GM12865 (cell line): ENCODE measurements at places on chromosomes 1 and 21.
A peak's percentile ranks its signal among the peaks of the same experiment; 100 is the strongest.

GRCh38 chr1:12177999-12178441, 11.2 kb downstream of the TNFRSF1B start:
- DNase-seq: no peak

- DNase-seq: peak; percentile 97
Observed at GRCh38 chr1:32992489-32993323, 28.1 kb upstream of the RNF19B start.

GRCh38 chr1:38222891-38223290, 176.3 kb upstream of the POU3F1 start:
- no peak for DNase-seq

DNA sequence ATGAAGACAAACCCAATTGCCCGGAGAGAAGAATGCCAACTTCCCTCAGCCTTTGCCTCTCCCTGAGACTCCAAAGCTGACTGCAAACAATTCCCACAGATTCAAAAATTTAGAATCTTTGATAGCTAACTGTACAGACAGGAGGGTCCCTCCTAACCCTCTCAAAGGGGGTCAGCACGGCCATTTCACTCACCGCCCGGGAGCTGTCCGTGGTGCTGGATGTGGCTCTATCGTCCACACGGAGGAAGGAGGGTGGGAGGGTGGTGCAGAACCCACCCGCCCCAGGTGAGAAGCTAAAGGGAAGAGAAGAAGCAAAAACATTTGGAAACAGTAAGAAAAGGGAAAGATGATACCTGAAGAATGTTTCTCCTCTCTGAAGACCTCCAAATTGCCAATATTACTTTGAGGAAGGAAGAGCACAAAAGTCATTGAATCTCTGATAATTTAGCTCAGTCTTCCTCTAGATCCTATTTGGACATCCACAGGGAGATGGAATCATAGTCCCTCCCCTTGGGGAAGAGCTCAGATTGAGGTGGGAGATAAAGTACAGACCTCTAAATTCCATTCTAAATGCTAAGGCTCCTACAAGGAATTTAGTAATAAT, 45.6 kb downstream of the RHBG start:
- DNase-seq: no peak

DNA sequence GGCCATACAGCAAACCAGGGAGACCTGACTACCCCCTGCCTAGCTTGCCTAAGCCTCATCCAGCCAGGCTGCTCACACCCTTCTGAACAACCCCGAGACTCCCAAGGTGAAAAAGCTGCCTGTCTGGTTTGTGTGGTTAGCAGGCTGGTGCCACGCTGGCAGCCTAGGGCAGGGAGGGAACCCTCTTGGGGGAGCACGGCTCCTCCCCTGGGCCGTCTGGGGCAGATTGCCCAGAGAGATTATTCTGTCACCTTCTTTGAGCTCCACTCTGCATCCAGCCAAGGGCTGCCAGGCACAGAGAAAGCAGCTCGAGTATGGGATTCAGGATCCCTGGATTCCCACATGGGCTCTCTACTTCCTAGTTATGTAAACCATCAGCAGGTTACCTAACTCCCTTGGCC, 27.5 kb upstream of the TCEA3 start:
- no peak for DNase-seq

- no peak for DNase-seq
Observed at GRCh38 chr1:246629976-246630375, 63.7 kb downstream of the CNST start.

DNA sequence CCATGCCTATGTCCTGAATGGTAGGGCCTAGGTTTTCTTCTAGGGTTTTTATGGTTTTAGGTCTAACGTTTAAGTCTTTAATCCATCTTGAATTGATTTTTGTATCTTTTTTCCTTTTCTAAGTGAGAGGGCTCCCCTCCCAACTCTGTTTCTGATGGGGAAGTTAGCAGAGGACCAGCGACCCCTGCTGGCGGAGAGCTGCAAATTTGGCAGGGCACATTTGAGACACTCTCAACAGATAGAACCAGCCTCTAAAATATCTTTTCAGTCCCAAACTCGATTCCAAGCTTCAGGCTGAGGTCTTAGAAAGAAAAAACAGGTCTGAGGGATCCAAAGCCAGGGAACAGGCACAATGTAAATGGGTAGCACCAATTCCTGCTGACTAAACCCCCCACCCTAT, 32.5 kb downstream of the LRRC3 start:
- peak; percentile 49 for DNase-seq

GRCh38 chr21:45897191-45898027, 84.2 kb upstream of the COL6A1 start:
- no peak for DNase-seq

- DNase-seq: no peak
Observed at GRCh38 chr1:47276850-47277249, 37.1 kb downstream of the STIL start.

- no peak for DNase-seq
Observed at GRCh38 chr1:67390041-67390887, 39.9 kb downstream of the SERBP1 start.

DNA sequence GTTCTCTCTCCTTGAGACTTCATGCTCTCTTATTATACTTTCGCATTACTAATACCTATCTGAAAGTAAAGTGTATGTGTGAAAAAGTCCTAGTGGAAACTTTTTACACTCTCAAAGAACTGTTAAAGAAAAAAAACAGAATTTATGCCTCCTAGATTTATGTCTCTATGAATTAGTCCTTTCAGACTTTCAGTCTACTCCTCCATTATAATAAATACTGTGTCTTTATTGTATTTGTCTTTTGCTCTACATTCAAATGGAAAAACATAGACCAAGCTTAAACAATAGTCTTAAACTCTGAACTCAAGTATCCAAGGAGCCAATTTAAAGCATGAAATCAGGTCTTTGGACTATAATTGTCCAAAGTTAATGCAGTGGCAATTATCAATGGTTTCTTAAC, 1449.0 kb downstream of the PLA2G4A start:
- no peak for DNase-seq

GRCh38 chr1:6783221-6783620, 2.0 kb upstream of the CAMTA1 start:
- DNase-seq: no peak

- no peak for DNase-seq
Observed at GRCh38 chr1:118186026-118186425, 998 bp upstream of the SPAG17 start.

GRCh38 chr21:38257667-38258066, 876 bp downstream of the KCNJ15 start:
- no peak for DNase-seq

DNA sequence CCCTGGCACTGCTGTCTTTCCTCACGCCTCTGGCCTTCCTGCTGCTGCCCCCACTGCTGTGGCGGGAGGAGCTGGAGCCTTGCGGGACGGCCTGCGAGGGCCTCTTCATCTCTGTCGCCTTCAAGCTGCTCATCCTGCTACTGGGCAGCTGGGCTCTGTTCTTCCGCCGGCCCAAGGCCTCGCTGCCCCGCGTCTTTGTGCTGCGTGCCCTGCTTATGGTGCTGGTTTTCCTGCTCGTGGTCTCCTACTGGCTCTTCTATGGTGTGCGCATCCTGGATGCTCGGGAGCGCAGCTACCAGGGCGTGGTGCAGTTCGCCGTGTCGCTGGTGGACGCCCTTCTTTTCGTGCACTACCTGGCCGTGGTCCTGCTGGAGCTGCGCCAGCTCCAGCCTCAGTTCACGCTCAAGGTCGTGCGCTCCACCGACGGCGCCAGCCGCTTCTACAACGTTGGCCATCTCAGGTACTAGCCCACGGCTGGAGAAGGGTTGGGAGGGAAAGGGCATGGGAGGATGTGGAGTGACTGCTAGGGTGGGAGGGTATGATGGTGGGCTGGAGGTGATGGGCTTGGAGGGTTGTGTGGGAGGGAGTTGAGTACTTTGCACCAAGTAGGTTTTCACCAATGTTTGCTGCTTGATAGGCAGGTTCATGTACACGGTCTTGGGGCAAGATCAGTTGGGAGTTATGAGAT, 18.9 kb downstream of the VANGL2 start:
- no peak for DNase-seq

DNA sequence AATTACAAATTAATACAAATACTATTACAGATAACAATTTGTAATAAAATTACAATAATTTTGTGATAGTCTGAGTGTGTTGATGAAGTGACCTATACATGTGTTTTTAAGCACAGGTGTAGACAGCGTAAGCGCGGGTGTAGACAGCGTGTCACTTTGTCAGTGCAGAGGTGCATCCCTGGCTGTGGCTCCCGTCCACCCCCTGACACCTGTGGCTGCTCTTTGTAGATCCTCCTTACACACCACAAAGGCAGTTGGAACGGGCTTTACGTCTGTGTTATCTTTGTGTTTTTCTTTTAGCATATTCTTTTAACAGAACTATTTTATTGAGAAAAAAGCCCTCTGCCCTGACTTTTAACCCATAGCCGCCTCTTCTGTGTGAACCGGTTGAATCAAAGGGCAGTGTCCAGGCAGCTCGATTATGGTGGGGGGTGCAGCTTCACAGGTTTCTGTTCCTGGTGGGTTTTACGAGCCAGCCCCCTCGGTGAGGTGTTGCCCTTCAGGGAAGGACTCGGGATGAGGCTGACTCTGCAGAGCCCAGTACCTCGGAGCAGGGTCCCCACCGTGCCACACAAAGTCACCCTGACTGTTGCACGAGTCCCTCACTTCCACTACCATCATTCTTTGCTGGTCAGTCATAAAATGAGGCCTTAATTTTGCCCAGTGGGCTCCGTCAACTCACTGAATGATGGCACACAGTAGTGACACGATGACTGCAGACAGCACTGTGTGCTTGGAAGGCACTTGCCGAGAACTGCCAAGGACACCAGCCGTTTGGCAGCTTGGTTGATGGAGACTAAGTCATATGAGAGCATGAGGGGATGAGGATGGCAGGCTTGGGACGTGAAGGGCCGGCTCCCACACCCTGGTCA, 86.4 kb upstream of the COL6A1 start:
- DNase-seq: no peak

DNA sequence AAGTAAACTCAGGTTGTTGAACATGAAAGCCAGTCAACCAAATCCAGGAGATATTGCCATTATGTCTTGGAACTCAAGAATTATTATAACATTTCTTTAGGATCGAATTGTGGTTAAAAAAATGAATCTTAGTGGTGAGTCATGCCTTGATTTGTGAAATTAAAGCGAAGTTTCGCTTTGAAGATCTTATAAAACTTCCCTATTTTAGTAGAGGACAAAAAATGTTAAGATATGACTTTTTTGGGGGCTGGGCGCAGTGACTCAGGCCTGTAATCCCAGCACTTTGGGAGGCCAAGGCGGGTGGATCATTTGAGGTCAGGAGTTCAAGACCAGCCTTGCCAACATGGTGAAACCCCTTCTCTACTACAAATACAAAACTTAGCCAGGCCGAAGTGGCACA, 39.5 kb upstream of the PTBP2 start:
- DNase-seq: no peak

- DNase-seq: no peak
Observed at GRCh38 chr1:8152731-8153702, 126.9 kb upstream of the ERRFI1 start.

GRCh38 chr21:42548687-42549406, 35.2 kb downstream of the SLC37A1 start:
- peak; percentile 50 for DNase-seq

GRCh38 chr1:42152119-42152518, 1.1 kb upstream of the GUCA2B start:
- no peak for DNase-seq

DNA sequence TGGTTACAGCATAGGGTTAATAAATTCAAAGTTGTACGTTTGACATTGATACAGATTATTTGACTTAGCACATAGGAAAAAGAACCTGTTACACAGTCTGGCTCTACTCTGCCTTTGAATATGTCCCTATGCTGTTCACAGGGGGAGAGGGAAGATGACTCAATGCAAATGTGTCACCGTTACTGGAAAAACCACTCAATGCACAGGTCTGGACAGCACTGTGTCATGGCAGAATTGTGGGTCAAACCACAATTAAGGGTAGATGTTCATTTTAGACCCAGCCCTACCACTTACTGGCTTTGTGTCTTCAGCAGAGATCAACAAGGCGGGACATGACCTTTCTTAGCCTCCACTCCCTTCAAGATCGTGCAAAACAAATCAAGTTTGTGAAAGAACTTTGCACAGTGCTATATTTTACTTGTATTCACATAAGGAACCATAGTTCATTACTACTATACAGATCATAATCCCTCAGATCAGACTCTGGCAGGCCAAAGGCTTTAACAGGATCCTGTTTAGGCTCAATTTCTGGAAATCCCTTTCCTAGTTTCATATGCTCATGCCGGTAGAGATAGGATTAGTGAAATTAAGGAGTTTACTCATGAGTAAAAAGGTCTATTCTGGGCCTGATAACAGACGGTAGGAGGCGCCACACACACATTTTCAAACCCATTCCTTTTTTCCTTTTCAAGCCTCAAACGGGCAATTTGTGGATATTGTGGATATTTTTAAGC, 22.1 kb downstream of the EIF2D start:
- peak; percentile 58 for DNase-seq

- DNase-seq: no peak
Observed at GRCh38 chr21:42663860-42664535, 10.6 kb downstream of the PDE9A start.

DNA sequence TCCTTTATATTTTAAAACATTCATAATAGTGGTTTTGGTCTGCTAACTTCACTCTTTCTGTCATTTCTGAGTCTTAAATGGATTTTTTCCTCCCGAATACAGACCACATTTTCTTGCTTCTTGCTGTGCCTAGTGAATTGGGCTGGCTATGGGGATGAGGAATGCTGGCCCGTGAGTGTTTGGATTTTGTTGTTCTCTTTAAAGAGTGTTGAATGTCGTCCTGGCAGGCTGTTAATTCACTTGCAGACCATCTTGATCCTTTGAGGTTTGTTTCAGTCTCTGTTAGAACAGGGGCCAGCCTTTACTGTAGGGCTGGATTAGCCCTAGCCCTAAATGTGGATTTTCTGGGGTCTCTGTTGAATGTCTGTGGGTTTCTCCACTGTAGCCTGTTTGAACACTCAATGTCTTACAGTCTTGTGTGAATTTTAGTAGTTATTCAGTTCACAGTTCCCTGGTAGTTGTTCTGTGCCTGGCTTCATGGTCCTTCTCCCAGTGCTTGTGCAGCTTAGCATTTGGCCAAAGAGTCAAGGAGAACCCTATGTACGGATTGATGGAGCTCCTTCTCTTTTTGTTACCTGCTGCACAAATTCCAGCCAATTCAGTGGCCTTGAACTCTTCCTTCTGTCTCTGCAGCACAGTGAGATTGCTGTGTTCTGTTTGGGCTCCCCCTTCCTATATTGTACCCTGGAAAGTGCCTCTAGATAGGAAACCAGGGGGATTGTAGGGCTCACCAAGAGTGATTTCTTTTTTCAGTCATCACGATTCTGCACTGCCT, 95.7 kb downstream of the DYRK1A start:
- DNase-seq: no peak
